ENCODE measurements at places on chromosomes 6 and 20.

GRCh38 chr6:35062676-35063574 lies 78.2 kb downstream of the TCP11 start:
- DNase-seq: no peak

DNA sequence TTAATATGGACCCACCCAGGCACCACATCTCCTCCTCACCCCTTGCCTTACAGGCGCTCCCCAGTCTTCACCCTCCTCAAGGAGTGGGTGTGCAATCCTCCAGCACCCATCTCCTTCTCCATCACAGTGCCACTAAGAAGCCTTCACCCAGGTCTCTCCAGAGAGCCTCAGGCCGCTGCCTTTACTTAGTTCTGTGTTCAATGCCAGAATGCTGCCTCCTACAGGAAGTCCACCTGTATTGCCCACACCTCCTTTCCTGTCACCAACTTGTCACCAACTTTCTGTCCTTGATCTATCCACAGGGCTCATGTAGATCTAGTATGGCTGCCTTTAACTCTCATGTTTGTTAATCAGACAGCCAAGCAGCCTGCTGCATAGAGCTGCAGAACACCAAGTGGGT lies 586 bp upstream of the LST1 start:
- DNase-seq: no peak

DNA sequence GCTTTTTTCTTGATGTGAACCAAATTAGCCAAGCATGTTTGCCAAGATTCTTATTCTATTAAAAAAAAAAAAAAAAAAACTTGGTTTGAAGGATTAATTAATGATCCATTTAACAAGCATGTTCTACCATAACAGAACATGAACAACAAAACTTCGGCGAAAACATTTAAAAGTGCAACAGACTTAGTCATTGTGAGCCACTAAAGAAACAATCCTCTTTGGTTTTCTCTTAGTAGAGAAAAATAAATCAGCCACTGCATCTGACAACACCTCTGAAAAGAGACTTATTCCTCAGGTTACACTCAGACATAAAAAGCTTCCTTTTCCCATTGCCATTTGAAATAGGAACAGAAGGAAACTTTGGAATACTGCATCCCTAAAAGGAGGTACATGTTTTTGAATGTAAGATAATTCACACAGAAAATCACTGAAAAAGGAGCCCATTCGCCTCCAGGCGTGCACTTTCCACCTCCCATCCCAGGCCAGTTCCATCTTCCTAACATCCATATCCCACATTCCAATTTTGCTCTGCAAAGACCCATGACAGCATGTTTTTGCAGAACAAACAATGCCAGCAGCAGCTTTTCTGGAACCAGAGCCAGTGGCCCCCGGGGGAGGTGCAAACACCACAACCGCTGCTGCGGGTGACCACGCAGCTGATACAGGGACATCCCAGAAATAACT lies 79.5 kb downstream of the ZMYND8 start:
- DNase-seq: no peak

DNA sequence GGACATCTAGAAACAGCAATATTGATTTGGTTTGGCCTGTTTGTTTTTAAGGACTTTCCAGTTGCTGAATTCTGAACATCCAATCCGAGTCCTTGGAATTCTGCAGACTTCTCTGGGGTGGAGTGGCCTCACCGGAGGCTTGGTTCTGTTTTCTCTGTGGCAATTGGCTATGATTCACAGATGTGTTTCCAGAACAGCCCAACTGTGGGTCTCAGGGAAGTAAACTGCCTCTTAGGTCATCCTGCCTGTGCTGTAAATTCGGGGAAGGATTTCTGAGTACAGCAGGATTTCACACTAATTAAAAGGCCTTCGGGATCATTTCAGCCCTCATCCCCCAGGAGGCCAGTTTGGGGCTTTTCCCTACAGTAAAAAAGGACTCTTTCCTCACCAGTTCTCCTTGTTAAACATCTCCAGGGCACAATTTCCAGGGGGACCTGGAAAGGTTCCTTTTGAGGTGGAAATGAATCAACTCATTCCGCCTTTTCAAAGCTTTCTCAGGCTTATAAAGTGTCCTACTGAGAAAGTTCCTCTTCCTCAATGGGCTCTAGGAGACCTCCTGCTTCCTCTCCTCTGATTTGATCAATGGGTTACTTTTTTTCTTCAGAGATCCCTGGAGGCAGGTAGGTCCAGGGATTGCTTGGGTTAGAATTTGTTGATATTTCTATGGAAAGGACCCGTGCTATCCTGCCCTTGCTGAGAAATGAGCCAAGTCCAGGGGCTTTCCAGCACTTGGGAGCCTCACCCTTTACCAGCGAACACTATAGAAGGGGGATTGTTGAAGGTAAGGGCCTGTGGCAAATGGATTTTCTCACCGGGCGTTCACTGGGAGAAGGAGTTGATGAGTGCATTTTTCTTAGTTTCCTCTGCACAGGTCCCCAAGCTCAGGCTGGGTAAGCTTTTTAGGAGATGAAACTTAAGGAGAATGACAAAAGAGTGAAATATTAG lies 114.6 kb downstream of the CLIC5 start:
- DNase-seq: no peak

GRCh38 chr20:36538026-36538722 lies 3.1 kb upstream of the MYL9 start:
- DNase-seq: no peak

DNA sequence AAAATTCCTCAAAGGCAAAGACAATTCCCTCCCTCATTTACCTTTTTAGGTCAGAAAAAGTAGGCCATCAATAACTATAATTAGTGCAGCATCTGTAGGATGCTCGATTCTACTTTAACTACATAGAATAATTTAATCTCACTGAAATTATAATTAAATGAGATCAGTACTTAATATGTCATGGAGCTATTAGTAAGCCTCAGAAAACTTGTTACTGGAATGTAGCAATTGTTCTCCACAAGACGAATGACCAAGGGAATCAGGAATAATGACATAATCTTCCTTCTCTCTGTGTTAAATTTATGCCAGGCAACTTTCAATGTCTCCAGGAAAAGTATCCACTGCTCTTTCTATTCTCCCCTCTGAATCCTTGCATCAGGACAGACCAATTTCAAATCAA lies 34.1 kb downstream of the SESN1 start:
- DNase-seq: no peak

GRCh38 chr6:18605841-18606240 lies 218.7 kb downstream of the RNF144B start:
- no peak for DNase-seq

- no peak for DNase-seq
Observed at GRCh38 chr6:170266061-170266825, 24.6 kb downstream of the DLL1 start.

GRCh38 chr20:18986146-18986830 lies 172.7 kb downstream of the SCP2D1 start:
- no peak for DNase-seq

- DNase-seq: peak; percentile 52
Observed at GRCh38 chr20:32761831-32762753, at the start of gene DNMT3B. TSS of gene DNMT3B (plus strand) at chr20:32762385. CDS start at chr20:32780324, 17,939 bp downstream.

- DNase-seq: no peak
Observed at GRCh38 chr6:145151624-145152023, 583.7 kb downstream of the EPM2A start.

- no peak for DNase-seq
Observed at GRCh38 chr6:107082045-107082444, 33.3 kb downstream of the BEND3 start.

GRCh38 chr6:30769853-30770524 lies 25.6 kb upstream of the IER3 start:
- no peak for DNase-seq

DNA sequence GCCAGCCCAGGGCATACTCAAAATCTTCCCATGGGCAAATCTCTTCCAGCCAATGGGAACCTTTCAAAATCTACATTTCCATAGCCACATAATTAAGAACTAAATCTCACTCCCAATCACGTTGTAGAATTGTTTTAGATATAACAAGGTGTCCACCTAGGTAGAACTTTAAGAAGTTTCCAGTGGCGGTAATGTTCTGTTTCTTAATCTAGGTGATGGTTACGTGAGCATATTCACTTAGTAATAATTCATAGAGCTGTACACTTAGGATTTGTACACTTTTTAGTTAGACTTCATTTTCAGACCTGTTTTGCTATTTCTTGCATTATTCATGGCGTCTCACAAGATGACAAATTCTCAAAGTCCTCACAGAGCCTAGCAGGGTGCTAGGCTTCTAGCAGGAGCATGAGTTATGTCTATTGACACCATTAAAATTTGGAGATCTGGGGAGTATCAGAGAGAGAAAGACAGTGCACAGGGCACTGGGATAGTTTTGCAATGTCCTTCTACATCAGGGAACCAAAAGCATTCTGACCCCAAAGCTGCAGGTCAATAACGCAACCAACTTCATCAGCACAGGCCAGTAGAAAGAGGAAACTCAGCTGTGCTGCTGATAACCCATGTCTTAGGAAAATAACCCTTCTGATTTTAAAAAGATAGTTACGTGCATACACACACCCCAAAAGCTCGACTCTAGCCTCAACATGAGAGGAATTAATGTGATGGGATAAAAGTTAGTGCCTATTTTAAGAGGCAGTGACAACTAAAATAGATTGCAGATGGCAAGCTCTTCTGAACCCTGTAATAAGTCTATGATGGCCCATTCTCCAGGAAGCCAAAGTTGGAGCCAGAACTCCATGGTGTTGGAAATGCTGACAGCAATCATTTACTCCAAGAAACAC lies 518.1 kb upstream of the JARID2 start:
- no peak for DNase-seq

DNA sequence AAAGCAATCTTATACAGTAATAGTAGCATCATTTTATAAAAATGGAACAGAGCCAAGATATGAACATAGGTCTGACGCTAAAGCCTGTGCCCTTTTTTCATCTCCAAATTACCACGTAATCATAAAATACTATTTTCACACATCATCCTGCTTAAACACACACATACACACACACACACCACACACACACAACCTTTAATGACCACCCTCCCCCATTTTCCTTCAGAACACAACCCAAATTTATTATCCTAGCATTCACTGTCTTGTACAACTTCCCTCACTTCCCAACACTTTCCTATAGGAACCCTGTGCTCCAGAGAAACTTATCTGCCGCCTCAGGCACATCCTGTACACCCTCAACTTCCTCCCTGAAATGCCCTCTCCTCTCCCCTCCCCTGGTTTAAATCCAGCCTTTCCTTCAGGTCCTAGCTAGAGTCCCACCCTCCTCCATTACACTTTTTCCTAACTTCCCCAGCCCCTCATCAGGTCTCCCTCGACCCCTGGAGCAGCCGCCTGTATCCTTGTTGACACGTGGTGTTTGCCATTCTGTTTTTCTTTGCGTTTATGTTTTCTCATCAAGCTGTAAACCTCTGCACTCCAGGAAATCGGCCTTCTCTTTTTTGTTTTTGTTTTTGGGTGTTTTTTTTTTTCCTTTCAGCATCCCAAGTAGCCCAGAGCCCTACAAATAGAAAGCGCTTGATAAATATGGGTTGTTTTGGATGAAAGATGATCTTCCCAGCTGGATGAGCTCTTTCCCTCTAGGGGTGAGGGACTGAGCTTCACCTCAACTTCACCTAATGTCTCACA lies 968 bp upstream of the MMP24 start:
- DNase-seq: no peak

GRCh38 chr6:140806431-140806830 lies 1326.3 kb upstream of the GJE1 start:
- DNase-seq: no peak

DNA sequence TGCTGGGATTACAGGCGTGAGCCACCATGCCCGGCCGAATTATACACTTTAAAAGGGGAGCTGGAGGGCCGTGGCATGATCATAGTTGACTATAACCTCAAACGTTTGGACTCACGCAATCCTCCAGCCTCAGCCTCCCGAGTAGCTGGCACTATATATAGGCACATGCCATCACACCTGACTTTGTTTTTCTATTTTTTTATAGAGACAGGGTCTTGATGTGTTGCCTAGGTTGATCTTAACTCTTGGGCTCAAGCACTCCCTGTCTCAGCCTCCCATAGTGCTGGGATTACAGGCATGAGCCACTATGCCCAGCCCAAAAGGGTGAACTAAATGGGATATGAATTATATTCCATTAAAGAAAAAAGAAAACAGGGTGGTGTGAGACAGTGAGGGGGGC lies 7.8 kb downstream of the PTGIS start:
- DNase-seq: no peak

DNA sequence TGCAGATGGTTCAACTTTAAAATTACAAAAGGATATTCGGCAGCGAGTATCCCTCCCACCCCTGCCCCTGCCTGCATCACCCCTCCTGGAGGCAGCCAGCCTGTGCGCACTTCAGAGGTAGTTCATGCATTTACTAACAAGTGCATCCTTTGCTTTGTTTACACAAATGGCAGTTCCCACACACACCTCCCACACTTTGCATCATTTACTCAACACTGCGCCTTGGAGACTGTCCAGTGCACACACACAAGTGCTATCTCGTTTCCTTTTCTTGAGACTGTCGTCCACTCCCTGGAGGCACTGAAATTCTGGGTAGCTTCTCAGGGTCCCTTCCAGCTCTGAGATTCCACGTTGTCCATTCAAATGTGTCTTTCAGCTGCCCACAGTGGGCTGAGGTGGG lies 53.1 kb upstream of the VSX1 start:
- DNase-seq: no peak

GRCh38 chr6:13283331-13283730 lies 45.0 kb downstream of the TBC1D7 start:
- no peak for DNase-seq
